Right forelimb (tissue), 1 donor: ENCODE measurements at places on chromosomes 4 and X.
A peak's percentile ranks its signal among the peaks of the same experiment; 100 is the strongest.

DNA sequence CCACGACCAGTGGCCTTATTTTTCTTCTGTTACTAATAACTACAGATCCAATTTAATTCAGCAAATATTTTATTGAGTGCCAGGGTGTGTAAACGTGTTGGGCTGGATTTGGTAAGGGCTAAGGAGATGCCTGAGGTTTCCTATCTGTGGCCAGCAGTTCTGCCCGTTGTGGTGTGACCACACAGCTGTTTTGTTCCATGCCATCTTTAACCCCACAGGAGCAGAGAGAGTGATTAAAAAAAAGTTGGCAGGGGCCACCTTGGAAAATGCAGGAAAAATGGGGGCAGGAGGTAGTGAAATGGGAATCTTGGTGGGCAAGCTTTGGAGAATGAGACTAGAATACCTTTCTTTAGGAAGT lies 1.1 kb downstream of the PLAC8 start:
- no peak for DNase-seq

GRCh38 chrX:68822641-68823410 lies 6.0 kb upstream of the EFNB1 start:
- DNase-seq: peak; percentile 64

- peak; percentile 64 for DNase-seq
Observed at GRCh38 chr4:8472689-8473197, 32.2 kb downstream of the TRMT44 start.

DNA sequence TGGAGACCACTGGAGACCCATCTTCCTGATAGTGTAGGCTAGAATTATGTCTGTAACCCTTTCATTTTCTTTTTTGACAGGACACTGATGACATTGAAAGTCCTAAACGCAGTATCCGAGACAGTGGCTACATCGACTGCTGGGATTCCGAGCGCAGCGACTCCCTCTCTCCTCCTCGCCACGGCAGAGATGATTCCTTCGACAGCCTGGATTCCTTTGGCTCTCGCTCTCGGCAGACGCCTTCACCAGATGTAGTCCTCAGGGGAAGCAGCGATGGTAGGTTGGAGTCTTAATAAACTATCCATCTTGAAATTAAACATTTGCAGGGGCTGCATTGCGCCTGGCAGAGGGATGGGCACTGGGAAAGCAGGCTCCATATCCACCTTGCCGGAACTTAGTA lies 75.4 kb downstream of the LIMCH1 start:
- peak; percentile 61 for DNase-seq

- no peak for DNase-seq
Observed at GRCh38 chrX:3449287-3449686, 102.8 kb upstream of the MXRA5 start.

DNA sequence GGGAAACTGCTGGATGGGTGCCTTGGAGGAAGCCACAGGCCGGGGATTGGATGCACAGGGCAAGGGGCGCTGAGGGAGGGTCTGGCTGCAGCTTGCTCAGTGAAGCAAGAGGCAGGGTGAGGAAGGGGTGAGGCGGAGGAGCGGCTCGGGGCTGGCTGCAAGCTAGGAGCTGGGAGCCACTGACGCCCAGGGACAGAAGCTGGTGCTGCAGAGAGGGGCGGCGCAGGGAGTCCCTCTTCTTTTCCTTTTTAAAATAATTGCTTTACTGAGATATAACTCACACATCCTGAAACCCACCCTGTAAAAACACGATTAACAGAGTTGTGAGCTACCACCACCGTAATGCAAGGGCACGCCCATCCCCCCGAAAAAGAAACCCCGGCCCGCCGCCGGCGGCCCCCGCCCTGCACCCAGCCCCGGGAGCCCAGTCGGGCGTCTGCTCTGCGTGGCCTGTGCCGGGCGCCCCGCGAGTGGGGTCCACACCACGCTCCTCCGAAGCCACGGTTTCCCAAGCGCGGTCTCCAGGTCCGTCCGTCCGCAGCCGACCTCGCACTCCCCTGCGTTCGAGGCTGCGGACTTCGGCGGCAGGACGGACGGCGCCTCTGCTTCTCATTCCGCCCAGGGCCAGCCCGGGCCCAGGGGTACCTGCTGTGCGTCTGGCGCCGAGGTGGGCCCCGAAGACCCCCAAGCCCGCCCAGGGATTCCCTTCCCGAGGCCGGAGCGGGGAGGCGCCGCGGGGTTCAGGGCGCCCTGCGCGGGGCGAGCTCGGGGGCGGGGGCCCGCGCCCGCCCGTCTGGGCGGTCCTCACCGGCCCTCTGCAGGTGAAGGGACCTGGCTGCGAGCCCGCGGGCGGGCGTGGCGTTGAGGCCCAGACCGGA lies 866 bp upstream of the UVSSA start:
- peak; percentile 78 for DNase-seq

DNA sequence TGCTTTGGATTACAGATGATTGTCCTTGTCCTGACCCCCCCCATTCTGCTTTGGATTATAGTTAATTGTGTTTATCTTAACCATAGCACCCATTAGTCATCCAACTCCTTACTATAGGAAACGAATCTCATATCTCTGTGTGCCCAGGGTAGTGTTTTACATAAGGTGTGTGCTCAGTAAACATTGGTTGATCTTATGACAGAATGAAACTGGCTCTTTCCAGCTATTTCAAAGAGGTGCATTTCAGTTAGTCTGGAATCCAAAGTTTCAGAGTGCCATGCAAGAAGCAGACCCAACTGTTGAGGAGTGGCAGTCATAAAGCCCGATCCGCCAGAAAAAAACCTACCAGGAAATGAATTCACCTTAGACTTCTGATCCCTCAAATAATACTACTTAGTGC lies 14.7 kb downstream of the TRIM2 start:
- no peak for DNase-seq

- no peak for DNase-seq
Observed at GRCh38 chr4:3121110-3121509, 46.6 kb downstream of the HTT start.

DNA sequence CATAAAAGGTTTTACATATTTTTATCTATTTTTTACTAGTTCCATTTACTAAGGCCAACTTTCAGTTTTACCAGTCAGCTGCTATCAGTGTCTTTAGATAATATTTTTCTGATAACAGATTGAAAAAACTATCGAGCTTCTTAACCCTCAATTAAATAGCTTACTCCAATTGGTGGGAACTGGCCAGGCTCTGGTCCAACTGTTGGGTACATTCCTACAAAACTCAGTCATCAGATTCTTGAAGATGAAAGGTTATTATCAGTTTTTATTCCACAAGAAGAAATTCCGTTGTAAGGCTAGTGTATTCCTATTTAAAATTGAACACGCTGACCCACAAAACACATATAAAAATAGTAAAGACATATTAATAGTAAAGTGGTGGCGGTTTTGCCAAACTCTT lies 346.2 kb downstream of the MAPK10 start:
- DNase-seq: no peak

DNA sequence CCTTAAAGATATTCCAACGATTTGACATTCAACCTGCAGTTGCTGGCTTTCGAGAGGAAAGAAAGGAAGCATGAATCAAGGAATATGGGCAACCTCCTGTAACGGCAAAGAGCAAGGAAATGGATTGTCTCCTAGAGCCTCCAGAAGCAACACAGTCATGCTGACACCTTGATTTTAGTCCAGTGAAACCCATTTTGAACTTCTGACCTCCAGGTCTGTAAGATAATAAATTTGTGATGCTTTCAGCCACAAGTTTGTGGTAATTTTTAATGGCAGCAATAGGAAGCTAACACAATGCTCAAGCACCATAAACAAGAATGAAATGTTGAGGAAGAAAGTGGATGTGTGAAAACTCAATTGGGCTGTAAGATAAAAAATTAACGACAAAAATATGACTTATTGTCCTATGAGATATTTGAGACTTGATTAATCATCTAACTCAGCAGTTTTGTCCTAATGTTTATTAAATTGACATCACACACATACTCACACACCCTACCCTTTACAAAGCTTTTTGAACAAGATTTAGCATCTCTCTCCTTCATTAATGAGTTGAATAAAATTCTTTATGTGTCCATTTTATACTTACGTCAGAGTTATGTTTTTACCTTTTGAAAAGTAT lies 857.2 kb upstream of the INTU start:
- DNase-seq: no peak

GRCh38 chr4:113094331-113094730 lies 44.9 kb downstream of the ANK2 start:
- DNase-seq: no peak

- DNase-seq: no peak
Observed at GRCh38 chr4:17095771-17096170, 197.3 kb upstream of the LDB2 start.

DNA sequence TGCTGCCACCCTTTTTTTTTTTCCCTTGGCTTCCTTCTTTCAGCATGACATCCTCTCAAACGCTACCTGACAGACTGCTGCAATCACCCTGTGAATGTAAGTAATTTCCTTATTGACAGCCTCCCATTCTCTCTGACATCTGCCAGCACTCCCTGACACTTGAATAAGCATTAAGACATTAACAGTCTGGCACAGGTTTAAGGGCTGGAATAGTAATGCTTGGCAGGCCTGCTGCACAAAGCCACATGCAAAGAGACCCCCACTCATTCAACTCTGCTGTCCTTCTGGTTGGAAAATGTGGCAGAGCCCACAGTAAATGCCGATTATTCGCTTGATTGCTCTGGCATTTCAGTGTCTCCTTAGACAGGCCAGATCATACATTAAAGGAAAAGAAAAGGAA lies 28.1 kb upstream of the RASGEF1B start:
- DNase-seq: no peak

DNA sequence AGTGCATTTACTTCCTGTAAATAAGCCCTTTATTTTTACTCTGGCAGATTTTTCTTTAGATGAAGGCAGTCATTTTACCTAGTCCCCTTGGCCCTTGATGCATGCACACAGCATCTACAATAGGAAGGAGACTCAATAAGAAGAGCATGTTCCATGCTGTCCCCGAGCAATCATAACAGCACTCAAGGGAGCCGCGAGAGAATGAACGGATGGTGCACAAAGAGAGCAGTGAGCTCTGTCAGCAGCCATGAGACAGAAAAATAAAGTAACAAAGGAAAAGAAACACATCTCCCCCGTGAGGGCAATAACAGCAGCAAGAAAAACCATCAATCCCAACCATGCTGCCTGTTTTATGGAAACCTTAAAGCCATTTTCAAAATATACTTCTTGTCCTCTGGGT lies 11.9 kb downstream of the SMIM31 start:
- no peak for DNase-seq

DNA sequence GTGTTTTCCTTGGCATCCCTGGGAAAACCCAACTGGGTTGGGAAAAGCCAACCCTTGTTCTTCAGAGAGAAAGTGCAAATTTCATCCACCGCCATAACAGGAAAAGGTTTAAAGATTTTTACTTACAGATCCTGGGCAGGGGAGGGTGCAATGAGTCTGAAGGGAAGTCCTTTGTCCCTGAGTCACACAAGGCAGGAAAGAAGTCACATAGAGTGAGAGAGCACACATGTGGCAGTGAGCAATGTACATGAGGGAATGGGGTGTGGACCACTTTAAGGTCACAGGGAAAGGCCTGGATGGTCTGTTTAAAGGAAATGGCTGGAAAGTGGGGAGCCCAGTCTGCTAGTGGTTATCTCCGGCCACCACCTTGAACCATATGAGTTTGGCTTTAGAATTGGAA lies 248.9 kb downstream of the HS3ST1 start:
- DNase-seq: no peak

GRCh38 chr4:184734758-184735157 lies 862 bp upstream of the CENPU start:
- no peak for DNase-seq

DNA sequence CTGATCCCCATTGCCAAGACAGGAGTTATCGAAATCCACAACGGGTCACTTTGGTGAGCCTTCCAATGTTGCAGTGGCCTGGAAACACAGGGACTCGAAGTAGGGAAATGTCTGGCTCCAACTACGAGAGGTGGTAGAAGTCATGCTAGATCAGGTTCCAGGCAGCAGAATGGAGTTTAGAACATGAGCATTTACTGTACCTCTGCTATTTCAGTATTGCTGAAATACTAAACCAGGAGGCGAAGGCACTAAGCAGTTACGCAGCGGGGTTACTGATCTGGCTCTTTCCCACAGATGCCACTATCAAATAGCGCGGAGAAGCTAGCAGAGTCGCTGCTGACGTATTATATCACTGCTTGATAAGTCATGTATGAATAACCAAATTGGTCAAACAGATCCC lies 56.3 kb downstream of the PTCHD1 start:
- DNase-seq: no peak

- DNase-seq: no peak
Observed at GRCh38 chr4:61359301-61359700, 159.2 kb downstream of the ADGRL3 start.

DNA sequence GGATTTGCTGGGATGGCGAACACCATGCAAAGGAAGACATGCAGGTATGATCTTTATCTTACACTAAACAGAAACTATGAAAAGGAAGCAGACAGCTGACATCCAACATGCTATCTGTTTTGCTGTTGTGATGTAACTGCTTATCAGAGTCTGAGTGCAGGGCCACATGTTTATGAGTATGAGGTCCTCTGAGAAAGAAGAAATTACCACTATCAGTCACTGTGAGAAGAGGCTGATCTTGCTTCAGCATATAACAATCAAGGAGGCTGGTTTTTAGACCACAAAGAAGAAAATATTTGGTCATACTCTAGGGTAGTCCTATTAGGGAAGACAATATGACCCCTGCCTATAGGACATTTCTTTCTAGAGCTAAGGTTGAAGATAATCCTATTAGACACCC lies 18.5 kb downstream of the CLGN start:
- DNase-seq: no peak

- DNase-seq: no peak
Observed at GRCh38 chrX:24146283-24146949, 3.1 kb upstream of the ZFX start.

DNA sequence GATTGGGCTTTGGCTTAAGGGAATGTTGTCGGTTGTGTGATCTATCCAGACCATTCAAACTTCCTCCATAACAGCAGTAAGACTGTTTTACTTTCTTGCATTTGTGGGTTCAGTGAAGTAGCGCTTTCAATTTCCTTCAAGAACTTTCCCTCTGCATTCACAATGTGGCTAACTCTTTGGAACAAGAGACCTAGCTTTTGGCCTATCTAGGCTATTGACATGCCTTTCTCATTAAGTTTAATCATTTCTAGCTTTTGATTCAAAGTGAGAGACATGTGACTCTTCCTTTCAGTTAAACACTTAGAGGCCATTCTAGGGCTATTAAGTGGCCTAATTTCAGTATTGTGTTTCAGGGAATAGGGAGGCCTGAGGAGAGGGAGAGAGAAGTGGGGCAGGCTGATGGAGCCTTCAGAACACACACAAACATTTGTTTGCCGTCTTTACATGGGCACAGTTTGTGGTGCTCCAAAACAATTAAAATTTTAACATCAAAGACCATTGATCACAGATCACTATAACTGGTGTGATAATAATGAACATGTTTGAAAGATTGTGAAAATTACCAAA lies 34.1 kb downstream of the ADH5 start:
- no peak for DNase-seq

GRCh38 chrX:49066690-49067089 lies 7.1 kb downstream of the PRAF2 start:
- no peak for DNase-seq

DNA sequence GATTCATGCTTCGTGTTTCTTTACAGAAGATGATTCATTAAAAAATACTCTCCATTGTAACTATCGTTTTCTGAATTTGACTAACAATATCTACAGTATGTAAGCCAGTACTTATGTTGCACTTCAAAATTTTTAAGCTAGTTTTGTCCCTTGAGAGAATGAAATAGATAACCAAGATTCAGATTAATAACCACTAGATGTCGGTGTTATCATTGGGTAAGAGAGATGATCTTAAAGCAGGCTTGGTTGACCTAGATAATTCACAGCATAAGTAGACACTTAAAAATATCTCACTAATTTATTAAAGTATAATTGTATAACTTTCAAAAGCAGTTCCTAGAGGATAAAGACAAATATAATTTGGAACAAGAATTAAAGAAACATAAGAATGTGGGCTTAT lies 430.9 kb downstream of the C4orf33 start:
- no peak for DNase-seq
